ENCODE measurements at places on chromosomes 11 and 22.

GRCh38 chr11:116993599-116993998, 104.6 kb downstream of the SIK3 start:
- DNase-seq: no peak

DNA sequence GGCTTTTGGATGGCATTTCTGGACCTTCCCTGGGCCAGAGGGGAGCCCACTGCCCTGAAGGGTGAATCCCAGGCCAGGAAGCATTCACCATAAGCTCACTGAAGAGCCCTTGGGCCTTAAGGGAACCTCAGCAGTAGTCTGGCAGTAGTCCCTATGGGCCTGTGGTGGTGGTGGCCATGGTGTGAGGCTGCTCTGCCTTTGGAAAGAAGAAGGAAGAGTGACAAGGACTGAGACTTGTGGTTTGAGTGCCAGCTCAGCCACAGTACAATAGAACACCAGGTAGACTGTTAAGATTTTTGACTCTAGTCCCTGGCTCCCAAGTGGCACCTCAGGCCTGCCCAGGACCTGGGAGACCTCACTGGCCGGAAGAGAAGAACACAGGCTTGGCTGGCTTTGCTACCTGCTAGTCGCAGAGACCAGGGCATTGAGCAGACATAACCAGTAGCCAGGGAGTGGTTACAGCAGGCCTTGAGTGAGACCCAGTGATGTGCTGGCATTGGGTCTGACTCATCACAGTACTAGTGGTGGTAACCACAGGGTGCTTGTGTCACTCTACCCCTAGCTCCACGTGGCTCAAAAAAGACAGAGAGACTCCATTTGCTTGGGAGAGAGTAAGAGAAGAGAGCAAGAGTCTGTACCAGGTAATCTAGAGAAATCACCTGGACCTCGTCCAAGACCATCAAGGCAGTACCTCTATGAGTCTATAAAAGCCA, 259.8 kb upstream of the BLID start:
- no peak for DNase-seq

- DNase-seq: no peak
Observed at GRCh38 chr11:59900366-59901126, 22.0 kb downstream of the OOSP3 start.

DNA sequence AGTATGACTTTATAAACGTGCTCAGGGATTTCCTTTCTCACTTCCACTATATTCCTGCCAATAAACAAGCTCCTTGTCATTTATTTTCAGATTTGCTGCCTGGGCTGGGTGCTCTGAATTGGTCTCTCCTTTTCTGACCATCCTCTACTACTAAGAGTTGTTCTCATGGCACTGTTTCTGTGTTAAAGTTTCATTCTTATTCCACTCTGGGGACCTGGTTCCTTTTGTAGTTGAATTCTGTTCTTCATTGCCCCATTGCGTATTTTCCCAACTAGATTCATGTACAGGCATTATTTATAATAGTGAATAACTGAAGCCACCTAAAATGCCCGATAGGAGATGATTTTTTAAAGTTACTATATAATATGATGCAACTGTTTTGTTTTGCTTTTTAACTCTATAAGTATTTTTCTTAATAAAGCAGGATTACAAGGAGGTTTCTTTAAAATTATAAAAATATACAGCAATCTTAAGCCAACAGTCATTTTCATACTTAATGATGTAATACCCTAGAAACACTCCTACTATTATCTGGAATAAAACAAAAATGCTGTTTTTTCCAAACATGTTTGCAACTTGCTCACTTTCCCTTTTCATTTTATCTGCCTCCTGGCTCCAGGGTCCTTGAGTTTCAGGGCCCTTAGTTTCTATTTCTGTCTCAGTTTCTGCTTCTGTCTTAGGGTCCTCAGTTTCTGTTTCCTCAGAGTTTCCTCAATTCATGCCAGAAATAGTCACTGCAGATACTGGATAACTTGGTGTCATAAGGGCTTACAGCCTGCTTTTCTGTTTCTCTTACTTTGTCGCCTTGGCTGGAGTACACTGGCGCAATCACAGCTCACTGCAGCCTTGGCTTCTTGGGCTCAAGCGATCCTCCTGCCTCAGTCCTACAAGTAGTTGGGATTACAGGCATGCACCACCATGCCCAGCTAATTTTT, 9.8 kb upstream of the FUT4 start:
- no peak for DNase-seq

GRCh38 chr11:119314726-119315125, 2.2 kb downstream of the MCAM start:
- no peak for DNase-seq
